Naive thymus-derived CD4-positive, alpha-beta T cell (primary cell): ENCODE measurements at places on chromosomes 13 and 19.

DNA sequence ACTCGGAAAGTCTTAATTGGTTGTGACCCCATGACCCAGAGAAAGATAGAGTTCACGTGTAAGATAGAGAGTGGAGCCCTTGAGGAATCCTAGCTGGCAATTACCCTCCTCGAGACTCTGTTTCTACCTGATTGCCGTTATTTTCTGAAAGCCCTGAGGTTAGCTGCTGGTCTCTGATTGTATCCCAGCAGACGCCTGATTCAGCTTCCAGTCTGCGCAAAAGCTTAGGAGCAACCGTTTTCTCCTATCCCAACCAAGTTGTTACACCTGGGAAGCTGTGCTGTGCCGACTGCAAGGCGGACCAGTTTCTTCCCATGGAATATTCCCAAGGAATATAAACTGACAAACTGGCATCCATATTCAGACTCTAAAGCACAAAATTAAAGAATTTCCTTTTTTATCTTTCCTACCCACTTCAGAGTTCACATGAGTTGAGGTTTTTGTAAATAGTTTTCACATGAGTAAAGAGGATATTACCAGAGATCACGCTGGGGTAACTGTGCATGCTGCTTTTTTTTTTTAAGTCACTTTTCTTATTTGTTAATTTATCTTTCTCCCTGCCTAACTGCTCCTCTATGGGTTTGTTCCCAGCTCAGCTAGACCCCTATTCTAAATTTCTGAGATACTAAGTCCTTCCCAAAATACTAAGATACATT is 1.5 kb upstream of the TRPC4 start:
- H3K4me3 ChIP-seq = no peak overlapping the region
- H3K27me3 ChIP-seq = no peaks in the 10 kb centered on the region
- H3K27ac ChIP-seq = no peak overlapping the region
- no peaks in the 10 kb centered on the region for H3K36me3 ChIP-seq
- no peaks in the 10 kb centered on the region for H3K4me1 ChIP-seq

GRCh38 chr19:3176715-3177501 is 1.7 kb upstream of the S1PR4 start:
- H3K4me1 ChIP-seq = peaks cover 22% of the 10 kb centered on the region
- peak overlapping the region; percentile 58 for H3K4me3 ChIP-seq
- peaks cover 11% of the 10 kb centered on the region for H3K36me3 ChIP-seq
- no peak for DNase-seq

GRCh38 chr19:14414926-14415690 is 4.0 kb downstream of the DDX39A start:
- no peak overlapping the region for H3K4me3 ChIP-seq
- no peak for DNase-seq
- H3K36me3 ChIP-seq = peaks cover 45% of the 10 kb centered on the region
- H3K27ac ChIP-seq = peak overlapping the region; percentile 92

GRCh38 chr13:92912629-92913028 is 314.0 kb upstream of the GPC6 start:
- no peak overlapping the region for H3K27ac ChIP-seq
- no peaks in the 10 kb centered on the region for H3K27me3 ChIP-seq
- H3K4me1 ChIP-seq = no peaks in the 10 kb centered on the region
- DNase-seq = no peak
- no peaks in the 10 kb centered on the region for H3K36me3 ChIP-seq

GRCh38 chr13:89029062-89029461 is 1357.9 kb downstream of the SLITRK5 start:
- H3K27ac ChIP-seq = no peak overlapping the region
- no peaks in the 10 kb centered on the region for H3K36me3 ChIP-seq
- H3K4me3 ChIP-seq = no peak overlapping the region
- H3K4me1 ChIP-seq = no peaks in the 10 kb centered on the region

DNA sequence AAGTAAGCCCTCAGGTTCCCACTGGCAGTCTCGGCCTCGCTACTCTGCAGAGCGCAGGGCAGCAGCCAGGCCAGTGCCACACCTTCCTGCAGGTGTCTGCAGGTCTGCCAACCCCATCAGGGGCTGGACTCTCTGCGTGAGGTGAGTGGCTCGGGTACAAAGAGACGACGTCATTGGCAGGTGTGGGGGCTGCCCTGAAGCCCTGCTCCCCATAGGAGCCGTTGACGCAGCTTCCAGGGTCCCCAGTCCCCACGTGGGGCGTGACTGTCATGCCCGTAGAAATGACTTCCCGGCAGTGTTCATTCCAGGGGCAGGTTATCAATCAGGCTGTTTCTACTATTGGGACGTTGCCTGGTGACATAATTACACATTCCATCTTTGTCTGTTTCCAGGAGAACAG is 15.3 kb upstream of the GJB6 start:
- H3K27ac ChIP-seq = no peak overlapping the region
- no peak for DNase-seq
- H3K36me3 ChIP-seq = no peaks in the 10 kb centered on the region
- H3K4me3 ChIP-seq = no peak overlapping the region
